Cardiac septum (tissue), 1 donor: ENCODE measurements at places on chromosomes 11 and 22.
A peak's percentile ranks its signal among the peaks of the same experiment; 100 is the strongest.

GRCh38 chr11:58965246-58965985 lies 26.1 kb downstream of the GLYATL1 start:
- DNase-seq, result no peak

DNA sequence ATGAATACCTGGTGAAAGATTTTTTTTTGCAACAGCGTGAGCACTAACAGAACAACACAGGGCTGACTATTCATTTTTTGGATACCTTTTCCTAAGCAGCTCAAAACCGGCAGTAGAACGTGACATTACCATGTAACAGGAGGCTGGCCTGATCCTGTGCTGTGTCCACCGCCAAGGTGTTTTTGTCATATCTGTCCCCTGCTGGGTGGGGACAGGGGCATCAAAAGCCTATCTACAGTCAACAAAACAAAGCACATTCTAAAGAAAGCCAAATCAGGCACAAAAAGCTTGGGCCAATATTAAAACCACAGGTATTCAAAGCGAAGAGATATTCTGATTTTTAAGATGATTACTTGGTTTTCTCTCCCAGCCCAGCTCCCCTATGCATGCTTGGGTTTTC lies 151.2 kb downstream of the LRRC4C start:
- DNase-seq, result no peak

- DNase-seq, result no peak
Observed at GRCh38 chr11:16408619-16409018, 52.3 kb upstream of the SOX6 start.

- no peak for DNase-seq
Observed at GRCh38 chr11:118696673-118697226, 17.3 kb upstream of the TREH start.

DNA sequence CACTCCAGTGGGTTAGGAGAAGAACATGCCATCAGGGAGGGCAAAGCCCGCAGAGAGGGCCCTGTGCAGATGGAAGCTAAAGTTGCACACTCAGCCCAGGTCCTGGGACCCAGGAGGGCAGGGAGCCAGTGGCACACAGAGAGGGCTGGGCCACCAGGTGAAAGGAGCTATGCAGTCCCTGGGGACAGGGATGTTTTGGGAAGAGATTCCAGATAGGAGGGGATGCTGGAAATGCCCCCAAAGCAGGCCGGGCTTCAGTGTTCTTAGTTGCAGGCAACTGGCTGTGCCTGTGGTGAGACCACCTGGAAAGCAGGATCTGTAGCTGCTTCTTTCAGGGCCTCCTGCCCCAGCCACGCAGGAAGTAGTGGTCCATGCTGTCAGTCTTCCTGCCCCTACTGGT lies 19.6 kb downstream of the ANKK1 start:
- DNase-seq, result peak; percentile 63

- no peak for DNase-seq
Observed at GRCh38 chr22:39308614-39309363, 10.6 kb downstream of the RPL3 start.

GRCh38 chr11:69663326-69663725 lies 11.8 kb downstream of the LTO1 start:
- DNase-seq, result peak; percentile 68

DNA sequence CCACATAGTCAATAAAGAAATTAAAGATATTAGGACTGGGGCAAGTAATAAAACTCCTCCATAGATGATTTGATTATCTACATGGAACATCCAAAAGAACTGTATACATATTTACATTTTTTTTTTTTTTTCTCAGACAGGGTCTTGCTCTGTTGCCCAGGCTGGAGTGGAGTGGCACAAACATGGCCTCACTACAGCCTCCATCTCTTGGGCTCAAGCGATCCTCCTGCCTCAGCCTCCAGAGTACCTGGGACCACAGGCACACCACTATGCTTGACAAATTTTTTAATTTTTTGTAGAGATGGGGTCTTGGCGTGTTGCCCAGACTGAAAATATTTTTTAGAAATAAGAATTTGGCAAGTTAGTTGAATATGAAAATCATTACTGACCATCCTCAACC lies 24.7 kb downstream of the REXO2 start:
- no peak for DNase-seq

GRCh38 chr11:118625036-118625690 lies 17.7 kb downstream of the PHLDB1 start:
- DNase-seq, result no peak

DNA sequence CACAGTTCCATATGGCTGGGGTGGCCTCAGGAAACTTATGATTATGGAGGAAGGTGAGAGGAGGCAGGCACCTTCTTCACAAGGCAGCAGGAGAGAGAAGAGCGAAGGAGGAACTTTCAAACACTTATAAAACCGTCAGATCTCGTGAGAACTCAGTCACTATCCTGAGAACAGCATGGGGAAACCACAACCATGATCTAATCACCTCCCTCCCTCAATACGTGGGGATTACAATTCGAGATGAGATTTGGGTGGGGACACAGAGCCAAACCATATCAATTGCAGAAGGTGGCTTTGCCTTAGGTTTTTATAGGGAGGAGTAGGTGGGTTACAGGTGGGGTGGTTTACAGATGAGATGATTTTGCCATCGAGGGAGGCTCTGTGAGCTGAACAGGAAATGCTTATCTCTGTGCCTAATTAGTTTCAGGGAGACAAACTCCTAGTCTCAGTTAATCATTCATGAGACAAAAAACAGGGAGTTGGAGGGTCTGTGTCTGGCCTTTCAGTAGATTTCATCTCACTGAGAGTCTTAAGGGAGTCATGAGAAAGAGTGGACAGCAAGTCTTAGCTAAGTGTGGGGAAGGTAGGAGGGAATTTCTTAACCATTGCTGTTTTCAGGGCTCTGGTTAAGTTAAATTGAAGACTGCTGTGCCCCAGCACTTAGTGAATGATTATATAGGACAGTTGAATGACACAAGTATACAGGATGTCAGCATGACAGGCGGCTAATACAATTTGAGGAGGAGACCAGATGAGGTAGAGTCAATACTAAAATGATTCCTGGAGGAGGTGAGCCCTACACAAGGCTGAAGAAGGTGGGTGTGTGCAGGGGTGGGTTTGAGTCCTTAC lies 47.7 kb downstream of the CWC15 start:
- DNase-seq, result no peak

- no peak for DNase-seq
Observed at GRCh38 chr11:72778535-72779494, 15.0 kb downstream of the STARD10 start.

DNA sequence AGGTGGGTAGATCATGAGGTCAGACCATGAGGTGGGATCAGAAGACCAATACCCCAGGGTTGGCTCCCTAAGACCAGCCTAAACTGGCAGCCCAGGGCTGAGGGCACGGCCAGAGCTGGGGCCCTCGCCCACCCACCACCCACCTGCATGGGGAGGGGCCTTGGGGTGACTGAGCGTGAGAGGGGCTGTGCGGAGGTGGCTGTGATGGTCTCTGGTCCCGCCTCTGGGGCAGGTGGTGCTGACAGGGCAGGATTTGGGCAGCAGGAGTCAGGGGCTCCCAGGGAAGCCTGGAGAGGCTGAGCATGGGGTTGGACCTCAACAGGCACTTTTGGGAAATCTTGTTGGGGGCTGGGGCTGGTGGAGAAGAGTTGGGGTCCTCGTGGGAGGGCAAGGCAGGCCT lies 39.8 kb upstream of the MUC5AC start:
- peak; percentile 58 for DNase-seq

DNA sequence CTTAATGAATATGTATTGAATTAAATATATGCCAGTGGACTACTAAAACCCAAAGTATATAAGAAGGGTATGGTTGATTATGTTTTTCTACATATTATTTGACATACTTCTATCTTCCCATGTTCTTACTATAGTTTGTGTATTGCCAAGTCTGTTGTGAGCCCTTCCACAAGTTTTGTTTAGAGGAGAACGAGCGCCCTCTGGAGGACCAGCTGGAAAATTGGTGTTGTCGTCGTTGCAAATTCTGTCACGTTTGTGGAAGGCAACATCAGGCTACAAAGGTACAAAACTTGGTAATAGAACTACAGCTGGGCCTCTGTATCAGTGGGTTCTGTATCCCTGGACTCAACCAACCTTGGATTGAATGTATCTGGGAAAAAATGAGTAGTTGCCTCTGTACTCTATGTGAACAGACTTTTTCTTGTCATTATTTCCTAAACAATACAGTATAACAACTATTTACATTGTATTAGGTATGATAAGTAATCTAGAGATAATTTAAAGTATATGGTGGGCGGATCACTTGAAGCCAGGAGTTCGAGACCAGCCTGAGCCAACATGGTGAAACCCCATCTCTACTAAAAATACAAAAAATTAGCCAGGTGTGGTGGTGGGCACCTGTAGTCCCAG lies 38.7 kb upstream of the TTC36 start:
- no peak for DNase-seq

DNA sequence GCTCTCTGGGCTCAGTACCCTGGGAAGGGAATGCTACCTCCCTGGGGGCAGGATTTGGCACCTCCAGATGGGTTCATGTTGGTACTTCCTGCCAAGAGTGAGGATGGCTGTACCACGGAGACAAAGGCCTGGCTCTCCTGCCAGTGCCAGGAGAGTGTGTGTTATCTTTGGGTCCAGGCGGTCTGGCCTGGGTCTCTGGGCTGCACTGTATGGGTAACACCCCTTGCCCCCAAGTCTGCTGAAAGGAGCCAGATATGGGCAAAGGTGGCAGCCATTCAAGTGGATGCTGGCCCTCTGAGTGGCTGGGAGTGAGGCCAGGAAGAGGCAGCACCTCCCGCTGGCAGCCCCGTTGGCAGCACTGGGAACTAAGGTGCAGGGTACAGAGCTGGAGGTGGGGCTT lies 91.5 kb downstream of the NECTIN1 start:
- DNase-seq, result no peak

DNA sequence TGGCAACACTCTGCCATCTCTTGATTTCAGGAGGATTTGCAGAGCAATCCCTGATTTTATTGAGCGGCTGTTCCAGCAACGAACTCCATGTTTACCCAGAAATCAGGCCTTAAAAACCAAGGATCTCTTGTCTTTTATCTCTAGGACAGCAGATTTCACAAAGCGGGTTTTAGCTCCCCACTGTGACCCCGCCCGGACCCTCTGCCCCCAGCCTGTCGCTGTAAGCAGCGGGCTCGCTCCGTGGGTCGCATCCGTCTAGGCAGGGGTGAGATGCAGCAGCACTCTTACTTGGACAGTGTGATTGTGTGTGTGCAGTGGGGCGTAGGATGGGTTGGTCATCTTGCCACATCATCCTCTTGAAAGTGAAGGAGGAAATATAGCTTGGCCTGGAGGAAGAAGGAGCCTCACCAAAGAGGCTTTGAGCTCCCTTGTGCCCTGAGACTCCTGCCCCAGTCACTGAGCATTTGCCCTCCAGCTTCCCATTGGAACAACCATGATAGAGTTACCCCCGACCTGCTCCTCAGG lies 189.2 kb upstream of the TBCEL start:
- DNase-seq, result no peak

GRCh38 chr11:20034941-20035340 lies 125.3 kb downstream of the DBX1 start:
- no peak for DNase-seq

DNA sequence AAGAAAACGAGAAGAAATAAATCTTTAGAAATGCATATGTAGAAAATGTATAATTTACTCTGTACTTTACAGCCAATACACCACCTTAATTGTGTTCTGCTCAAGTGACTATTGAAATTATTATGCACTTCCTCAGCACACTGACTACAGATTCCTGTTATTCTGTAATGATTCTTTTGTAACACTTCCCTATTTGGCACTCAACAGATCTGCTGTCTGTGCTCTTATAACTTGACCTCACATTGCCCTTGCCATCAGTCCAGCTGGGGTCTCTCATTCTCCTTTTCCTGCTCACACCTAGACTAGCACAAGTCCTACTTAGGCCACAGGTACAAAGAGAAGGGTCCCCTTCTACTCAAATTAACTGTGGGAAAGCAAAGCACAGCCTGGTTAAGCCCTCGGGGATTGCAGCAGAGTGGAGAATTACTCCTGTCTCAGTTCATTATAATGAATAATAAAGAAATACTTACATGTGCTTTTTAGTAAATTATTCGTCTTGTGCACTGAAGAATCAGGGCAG lies 860.4 kb downstream of the OPCML start:
- no peak for DNase-seq

DNA sequence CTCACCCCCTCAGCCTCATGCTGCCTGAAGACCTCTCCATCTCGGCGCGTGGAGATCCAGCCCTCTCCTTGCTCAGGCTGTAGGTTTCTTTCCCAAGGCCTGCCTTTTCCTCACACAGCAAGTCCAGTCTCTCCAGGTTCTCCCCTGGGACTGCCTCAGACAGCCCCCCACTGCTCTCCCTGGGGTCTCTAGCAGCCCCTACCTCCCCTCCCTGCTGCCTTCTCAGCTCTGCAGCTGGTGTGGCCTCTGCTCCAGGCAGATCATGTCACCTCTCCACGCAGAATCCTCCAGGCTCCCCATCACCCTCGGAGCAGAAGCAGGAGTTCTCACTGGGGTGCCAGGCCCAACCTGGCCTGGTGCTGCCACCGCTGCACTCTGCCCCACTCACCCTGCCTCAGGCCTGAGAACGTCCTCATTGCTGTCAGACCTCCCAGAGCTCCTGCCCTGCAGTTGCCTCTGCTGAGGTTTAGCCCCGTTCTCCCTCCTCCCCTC lies 15.2 kb downstream of the SMARCB1 start:
- DNase-seq, result no peak

GRCh38 chr11:73152861-73153483 lies 10.9 kb upstream of the FCHSD2 start:
- no peak for DNase-seq

DNA sequence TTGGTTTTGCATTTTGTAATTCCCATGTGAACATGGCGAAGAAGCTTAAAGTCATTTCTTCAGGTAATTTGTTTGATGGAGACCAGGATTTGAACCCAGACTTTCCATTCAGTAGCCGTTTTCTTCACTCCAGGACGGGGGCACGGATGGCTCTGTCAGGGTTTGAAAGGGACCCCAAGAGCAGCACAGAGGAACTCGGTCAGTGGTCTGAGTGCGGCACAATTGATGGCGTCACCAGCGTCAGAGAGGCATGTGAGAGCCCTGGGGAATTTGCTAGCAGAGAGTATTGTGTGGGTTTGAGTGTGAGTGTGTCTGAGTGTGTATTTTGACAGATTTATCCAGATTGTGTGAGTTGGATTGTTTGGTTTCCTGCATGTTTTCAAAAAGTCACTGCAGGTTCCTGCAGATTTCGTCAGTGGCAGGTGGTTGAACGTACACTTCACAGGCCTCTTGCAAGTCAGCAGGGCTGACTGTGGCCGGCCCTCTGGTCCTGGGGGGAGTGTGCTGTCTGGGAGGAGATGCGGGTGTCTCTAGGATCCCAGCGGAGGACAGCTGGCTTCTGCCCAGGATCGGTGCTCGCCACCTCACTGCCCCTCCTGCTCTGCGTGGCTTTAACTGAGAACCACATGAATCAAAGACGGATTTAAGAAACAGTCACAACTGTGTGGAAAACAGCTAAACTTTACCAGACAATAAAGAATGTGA lies 199.3 kb downstream of the TBC1D22A start:
- no peak for DNase-seq

DNA sequence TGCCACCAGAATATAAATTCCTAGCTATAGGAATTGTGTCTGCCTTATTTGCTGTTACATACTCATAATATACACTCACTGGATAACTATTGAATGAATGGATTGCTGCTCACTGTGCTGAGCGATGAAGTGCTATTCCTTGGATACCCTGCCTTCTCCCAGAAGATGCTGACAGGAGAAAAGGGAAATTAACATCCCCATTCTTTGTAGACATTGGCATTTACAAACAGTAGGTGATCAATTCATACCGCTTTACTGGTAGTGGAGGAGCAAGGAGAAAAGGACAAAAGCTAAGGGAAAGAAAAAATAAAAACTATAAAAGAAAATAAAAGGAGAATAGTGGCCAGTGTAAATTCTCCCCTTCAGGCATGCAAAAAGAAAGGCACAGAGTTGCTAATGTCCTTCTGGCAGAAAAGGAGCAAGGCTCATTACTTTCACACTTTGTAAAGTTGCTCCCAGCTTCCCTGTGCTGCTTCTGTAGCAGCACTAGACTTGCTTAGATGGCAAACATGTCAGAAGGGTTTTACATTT lies 183.0 kb downstream of the LUZP2 start:
- no peak for DNase-seq
